ENCODE measurements at places on chromosomes 13 and 19.

GRCh38 chr19:4474514-4475022 lies 2.5 kb downstream of the HDGFL2 start:
- H3K4me1 ChIP-seq: no peaks in the 10 kb centered on the region
- H3K27ac ChIP-seq: no peak overlapping the region
- no peak overlapping the region for H3K4me3 ChIP-seq
- H3K27me3 ChIP-seq: no peaks in the 10 kb centered on the region
- DNase-seq: peak; percentile 54

GRCh38 chr19:13864667-13865570 lies 12.0 kb upstream of the NANOS3 start:
- DNase-seq: no peak
- H3K27me3 ChIP-seq: no peaks in the 10 kb centered on the region
- H3K4me1 ChIP-seq: peaks cover 5% of the 10 kb centered on the region
- peak overlapping the region; percentile 21 for H3K4me3 ChIP-seq

DNA sequence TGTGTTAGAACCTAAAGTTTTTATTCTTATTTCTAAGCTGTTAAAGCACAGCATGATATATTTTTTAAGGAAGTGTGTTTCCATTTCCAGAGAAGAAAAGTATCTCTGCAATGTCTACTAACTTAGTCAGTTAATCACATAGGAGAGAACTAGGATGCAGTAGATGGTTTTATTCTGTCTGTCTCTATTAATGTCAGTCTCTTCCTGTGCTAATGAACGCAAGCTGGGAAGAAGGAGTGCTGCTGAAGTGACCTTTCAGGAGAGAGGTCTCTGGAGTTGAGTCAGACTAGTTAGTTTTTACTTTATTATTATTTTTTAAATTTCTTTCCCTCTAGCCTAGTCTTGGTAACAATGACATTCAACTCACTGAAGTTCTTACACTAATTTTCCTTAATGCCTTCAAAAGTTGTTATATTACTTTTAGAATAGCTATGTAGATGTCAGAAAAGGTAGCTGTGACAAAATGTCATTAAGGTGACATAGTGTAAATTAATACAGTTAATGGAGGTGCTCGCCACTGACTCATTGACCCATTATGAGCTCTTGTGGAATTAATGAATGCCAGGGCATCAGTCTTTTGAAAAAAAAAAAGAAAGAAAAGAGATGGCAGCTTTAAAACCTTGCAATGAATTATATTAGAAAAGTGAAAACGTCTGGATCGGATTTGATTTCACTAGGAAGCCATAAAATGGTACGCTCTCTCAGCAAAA lies 120.0 kb upstream of the MAB21L1 start:
- H3K36me3 ChIP-seq: no peaks in the 10 kb centered on the region
- no peak for DNase-seq
- no peak overlapping the region for H3K27ac ChIP-seq
- H3K4me1 ChIP-seq: no peaks in the 10 kb centered on the region
- no peaks in the 10 kb centered on the region for H3K27me3 ChIP-seq

DNA sequence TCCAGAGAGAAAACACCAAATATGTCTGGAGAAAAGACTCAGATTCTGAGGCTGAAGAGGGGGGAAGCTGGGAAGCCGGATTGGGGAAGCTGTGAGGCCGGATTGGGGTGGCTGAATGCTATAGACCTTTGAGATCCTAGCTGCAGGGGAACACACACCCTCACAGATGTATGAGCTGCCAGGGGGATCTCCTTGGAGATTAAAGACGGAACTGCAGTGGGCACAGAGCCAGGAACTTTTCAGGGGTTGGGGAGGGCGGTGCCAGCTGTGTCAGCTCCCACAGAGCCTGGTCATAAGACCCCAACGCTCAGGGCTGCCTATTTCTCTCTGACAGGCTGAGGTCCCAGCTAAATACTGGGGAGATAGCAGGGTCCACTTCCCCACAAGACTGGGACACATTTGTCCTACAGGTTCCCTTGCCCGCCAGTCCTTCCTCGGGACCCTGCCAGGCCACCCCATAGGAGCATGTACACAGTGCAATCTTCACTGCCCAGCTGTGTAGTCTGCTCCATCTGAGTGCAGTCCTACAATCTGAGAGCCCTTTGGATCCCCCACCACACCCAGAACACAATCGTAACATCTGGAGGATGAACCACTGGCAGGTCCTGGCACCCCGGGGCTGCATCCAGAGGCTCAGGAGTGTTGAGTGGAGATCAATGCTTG lies 1893.9 kb downstream of the PCDH9 start:
- peak; percentile 6 for DNase-seq
- no peaks in the 10 kb centered on the region for H3K36me3 ChIP-seq
- H3K4me3 ChIP-seq: no peak overlapping the region
- H3K4me1 ChIP-seq: no peaks in the 10 kb centered on the region

DNA sequence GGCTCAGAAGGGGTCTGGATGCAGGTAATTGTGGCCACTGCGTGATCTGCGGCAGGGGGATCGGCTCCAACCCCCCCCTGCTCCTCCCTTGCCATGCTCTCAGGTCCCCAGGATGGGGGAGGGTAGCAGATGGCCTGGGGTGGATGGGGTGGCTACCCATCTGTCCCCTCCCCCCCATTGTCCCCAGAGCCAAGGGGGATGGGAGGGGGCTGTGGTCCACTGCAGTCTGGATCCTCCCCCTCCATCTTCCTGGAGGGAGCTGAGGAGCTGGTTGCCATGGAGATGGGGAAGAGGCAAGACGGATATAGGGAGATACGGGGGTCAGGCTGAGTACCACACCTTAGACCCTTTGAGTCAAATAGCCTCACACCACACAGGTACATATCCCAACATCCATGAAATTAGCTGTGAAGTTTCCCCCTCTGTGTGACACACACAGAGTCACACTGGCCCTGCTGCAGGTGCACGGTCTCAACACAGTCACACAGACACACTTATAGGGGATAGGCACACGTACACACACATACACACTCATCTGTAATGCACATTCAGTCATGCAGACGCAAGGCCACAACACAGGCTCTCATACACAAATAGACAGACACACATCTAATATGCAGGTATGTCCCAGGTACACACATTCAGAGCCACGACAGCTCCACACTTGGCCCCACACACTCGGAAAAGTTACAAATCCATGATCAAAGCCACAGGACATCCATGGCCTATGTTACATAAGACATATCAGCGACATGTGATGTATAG lies 1.8 kb upstream of the NOVA2 start:
- H3K4me1 ChIP-seq: no peaks in the 10 kb centered on the region
- no peak overlapping the region for H3K27ac ChIP-seq
- H3K4me3 ChIP-seq: no peak overlapping the region
